ENCODE measurements at places on chromosomes 5 and 9.
A peak's percentile ranks its signal among the peaks of the same experiment; 100 is the strongest.

GRCh38 chr5:40240111-40240510 lies 439.6 kb upstream of the PTGER4 start:
- no peak for DNase-seq

- DNase-seq = no peak
These were observed 72.8 kb downstream of the CD180 start for GRCh38 chr5:67123819-67124218.

DNA sequence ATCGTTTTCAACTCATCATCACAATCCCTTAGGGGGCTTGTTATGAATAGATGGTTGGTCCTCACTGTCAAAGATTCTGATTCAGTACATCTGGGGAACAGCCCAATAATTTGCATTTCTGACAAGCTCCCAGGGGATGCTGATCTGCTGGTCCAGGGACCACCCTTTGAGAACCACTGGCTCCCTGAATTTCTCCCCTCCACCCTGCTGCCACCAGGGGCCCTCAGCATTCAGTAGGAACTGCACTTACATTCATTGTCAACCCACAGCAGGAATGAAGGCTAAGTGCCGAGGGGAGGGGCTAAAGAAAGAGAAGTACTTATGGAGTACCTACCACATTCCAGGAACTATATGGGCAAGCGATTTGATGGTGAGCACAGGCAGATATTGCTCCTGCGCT lies 85.9 kb downstream of the BOD1 start:
- no peak for DNase-seq

GRCh38 chr5:96852759-96853158 lies 23.5 kb upstream of the ERAP2 start:
- no peak for DNase-seq

GRCh38 chr5:2750758-2751464 lies 566 bp downstream of the IRX2 start:
- DNase-seq = no peak

DNA sequence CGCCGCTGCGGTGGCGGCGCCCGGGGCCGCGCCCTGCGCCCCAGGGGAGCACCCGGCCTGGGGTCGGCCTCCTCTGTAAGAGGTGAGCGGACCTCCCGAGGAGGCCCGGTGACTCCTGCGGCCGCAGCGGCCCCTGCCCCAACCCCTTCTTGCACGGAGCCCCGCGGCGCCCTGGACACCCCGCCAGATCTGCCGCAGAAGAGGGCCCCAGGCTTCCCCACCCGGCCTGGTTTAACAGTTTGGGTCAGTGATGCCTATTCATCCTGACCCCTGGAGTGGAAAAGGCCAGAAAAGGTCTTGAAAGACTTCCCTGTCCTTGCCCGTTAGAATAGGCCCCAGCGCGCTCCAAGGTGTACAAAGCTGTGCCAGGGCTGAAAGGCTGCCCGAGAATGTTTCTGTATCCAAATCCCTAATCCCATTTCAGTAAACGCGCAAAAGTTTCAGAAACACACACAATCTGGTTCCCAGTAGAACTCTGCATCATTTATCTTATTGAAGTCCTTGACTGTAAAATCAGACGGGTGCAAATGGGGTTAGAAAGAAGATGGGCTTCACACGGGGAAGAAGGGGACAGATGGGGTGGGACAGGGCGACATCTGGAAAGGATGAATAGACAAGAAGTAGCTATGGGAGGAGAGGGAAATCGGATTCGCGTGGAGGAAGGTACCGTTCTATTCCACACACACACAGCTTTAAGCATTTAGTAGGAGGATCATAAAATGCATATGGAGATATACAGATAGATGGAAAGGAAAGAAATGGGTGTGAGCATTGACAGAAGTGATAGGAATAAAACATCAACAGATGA lies 1.1 kb upstream of the SSBP2 start:
- DNase-seq = no peak

- DNase-seq = no peak
These were observed 22.7 kb upstream of the ANKRD34B start for GRCh38 chr5:80592761-80593160.

- no peak for DNase-seq
These were observed 571.3 kb upstream of the CLINT1 start for GRCh38 chr5:158430166-158430797.

DNA sequence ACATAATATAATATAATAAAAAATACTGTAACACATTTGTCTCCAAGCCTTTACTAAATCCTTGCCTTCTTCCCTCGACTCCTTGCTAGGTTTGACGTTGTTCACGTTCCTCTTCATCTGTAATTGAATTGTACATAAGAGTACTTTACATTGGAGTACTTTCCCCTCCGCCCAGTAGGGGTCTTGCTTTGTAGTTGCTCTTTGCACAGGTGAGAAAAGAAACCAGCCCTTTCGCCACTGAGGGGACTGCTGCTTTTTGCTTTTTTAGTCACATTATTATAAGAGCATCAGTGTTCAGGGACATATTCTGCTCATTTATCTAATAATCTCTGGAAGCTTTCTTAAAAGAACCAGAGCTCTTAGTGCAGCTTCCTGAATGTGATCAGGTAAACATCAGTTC lies 115.0 kb downstream of the CETN3 start:
- no peak for DNase-seq

DNA sequence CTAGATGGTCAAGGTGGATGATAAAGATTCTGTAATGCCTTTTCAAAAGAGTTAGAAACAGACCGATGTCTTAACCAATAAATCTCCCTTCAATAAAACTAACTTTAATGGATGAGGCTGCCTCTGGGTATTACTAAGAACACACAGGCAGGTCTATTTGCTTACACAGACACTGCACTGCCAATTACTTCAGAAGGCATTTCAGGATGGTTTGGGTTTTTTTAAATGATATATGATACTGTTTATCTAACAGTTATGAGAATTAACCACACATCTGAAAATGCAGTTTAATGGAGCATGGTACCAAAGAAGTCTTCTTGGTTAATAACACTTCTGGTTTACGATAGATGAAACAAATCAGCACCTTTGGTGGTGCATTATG lies 367.9 kb upstream of the GRAMD2B start:
- no peak for DNase-seq

GRCh38 chr9:99712214-99712613 lies 109.5 kb upstream of the NR4A3 start:
- no peak for DNase-seq

DNA sequence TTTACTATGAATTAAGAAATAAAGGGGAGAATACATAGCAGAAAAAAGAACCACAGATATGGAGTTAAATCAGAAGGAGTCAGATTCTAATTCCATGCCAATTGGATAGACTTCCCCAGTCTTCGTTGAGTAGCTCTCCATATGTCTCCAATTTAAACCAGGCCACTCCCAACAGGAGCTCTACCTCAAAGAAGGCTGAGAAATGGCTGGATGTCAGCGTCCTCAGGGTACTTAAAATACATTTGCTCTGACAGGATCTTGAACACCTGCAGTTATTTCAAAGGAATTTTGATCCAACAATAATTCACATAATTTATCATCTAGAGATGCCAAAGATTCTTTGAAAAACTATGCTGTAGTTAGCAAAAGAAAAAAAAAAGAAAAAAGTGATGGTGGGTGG lies 133.9 kb upstream of the FBN2 start:
- DNase-seq = no peak

GRCh38 chr5:68225188-68225910 lies 9.8 kb downstream of the PIK3R1 start:
- peak; percentile 56 for DNase-seq

GRCh38 chr9:77569335-77569734 lies 78.8 kb downstream of the GNA14 start:
- DNase-seq = no peak

- DNase-seq = no peak
These were observed 42.8 kb downstream of the TEK start for GRCh38 chr9:27151693-27152404.

- DNase-seq = no peak
These were observed 20.5 kb upstream of the CDKN2AIPNL start for GRCh38 chr5:134432174-134432573.

GRCh38 chr9:5976674-5977397 lies 38.6 kb downstream of the RANBP6 start:
- DNase-seq = no peak

DNA sequence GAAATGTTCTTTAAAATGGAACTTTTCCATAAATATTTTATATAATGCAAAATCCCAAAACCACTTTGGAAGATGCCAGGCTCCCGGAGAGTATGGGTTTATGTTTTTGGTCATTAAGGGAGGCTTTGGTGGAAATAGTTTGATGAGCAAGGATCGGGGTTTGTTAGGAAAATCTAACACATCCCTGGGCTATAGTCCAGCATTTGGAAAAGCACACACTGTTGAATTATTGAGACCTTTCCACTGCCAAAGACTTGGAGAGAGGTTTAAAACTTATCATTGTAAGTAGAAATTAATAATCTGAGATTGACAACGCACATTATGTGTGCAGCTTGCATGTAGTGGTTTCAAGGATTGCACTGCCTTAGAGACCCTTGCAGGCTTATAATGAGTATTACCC lies 156.3 kb downstream of the PARP8 start:
- no peak for DNase-seq

DNA sequence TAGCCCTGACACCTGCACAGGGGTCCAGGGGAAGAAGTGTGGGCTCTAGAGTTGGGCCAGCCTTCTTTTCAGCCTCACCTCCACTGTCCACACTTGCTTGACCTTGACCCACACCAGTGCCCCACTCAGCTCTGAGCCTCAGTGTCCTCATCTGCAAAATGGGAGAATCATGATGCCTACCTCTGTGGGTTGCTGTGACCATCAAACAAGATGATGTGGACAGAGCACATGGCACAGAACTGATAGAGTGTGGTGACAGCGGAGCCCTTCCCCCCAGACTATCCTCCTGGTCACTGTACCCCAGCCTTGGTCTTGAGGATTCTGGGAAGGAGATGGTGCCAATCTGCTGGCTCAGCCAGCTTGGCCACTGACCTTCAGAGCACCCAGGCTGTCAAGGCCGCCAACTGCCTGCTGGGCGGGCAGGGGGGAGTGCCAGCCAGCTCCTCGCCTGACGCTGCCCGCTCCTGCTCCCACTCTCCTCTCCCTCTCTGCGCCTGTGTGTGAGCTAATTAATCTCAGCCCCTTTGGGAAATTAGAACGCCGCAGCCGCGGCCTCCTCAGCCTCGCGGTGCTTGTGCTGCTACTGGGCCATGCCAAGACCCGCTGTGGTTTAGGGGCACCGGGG lies 16.7 kb downstream of the CXXC5 start:
- no peak for DNase-seq

- no peak for DNase-seq
These were observed 399.5 kb downstream of the ENC1 start for GRCh38 chr5:74240783-74241750.

DNA sequence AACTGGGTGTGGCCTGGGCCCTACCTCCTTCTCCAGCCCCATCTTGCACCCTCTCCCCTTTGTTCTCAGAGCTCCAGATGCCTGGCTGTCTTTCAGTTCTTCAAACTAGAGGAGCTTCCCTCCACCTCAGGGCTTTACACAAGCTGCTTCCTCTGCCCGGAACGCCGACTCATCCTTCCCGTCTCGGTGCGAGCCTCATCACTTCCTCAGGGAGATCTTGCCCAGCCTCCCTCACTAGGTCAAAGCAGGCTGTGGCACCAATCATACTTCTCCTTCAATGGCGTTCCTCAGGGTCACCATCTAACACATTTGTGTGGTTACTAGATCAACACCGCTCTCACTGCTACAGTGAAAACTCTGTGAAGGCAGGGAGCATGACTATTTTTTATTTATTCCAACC lies 56.2 kb upstream of the ZSWIM6 start:
- DNase-seq = no peak

- DNase-seq = no peak
These were observed 12.9 kb downstream of the CXCL14 start for GRCh38 chr5:135565725-135566421.

- no peak for DNase-seq
These were observed 50.0 kb downstream of the PTPRD start for GRCh38 chr9:10562581-10563343.

DNA sequence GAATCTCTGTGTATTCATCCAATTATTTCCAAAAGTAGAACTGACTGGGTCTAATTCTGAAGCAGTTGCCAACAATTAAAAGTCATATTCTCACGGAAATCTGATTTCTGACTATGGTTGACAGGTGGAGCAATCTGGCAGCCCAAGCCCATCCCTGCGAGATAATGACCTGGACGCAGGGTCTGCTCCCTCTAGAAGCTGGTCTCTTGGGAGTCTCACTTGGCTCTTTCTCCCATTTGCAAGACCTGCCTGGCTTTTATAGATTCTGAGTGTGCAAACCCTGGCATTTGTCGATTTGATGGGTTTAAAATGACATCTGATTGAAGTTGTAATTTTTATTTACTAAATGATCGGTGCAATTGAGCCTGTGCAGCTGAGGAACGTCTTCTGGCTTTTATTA lies 49.4 kb upstream of the NEURL1B start:
- no peak for DNase-seq

- DNase-seq = no peak
These were observed 2.9 kb downstream of the CCDC107 start for GRCh38 chr9:35660966-35661415.

GRCh38 chr9:133460405-133461175 lies 812 bp downstream of the CACFD1 start:
- no peak for DNase-seq

GRCh38 chr5:158769079-158769478 lies 330.6 kb downstream of the EBF1 start:
- no peak for DNase-seq

DNA sequence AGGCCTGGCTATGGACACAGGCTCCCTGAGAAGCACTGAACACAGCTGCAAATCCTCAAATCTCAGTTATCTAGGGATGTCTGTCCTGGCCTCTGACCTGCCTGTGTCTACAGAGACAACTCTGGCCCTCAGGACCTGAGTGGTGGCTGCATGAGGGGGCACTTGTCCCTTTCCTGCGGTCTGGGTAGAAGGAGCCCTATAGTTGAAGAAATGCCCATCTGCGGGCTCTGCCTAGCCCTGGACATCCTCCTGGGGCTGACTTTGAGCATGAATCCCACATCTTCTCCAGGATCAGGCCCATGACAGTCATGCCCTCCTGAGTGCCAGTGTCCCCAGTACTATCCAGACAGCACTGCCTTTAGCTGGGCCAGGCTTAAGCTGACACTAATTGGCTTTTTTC lies 10.0 kb downstream of the DNAJB5 start:
- DNase-seq = no peak

- DNase-seq = no peak
These were observed 4.0 kb upstream of the TYRP1 start for GRCh38 chr9:12689233-12689632.

- DNase-seq = no peak
These were observed 516.5 kb downstream of the DNAH5 start for GRCh38 chr5:13427827-13428557.
